ENCODE measurements at places on chromosomes 2 and 18.

DNA sequence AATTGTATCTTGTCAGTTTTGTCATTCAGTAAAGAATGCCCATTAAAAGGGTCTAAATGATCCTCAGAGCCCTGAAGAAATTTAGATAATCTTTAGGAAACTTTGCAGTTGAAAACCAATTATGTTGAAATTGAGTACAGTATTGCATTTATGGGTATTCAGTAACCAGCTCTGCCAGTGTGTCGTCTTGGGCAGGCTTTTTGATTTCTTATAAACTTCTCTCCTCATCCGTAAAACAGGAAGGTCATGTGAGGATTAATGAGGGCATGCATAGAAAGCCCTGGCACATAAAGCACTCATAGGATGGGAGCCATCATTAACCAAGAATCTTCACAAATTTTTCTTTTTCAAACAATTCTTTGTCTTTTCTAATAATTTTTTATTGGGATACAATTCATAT, 14.8 kb downstream of the PNO1 start:
- DNase-seq = no peak

DNA sequence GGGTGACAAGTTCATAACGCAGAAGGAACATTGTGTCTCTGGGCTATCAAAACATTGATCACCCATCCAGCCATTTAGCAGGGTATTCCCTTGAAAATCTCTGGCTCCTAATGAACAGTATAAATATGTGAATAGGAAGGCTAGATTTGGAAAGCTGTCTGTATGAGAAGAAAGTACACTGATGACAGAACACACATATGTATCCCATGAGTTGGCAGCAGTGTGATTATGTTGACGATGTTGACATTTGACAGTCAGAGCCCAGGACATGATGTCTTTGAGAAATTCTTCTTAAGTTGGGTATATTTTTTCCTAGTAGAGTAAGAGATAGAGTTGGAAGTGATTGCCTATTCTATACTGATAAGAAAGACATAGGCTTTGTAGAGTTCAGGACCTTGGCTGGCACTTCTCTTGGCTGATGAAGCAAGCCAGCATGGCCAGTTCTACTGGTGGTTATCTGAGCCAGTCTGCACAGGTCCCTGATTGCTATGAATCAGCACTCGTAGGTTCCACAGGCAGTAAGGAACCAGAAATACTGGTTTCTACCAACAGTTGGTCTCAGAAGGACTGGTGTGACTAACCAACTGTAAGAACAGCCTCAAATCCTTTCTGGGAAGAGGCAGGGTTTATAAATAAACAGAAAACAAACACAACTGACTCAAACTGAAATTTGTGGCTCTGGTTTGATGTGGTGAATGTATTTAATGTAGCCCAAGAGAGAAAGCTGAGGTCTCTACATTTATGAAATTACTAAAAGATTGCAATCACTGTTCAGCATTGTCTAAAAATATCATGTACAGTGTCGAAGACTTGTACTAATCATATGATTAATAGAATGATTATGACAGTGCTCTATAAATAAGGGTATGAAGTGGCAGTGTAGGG, 43.9 kb upstream of the RAPH1 start:
- DNase-seq = peak; percentile 97

DNA sequence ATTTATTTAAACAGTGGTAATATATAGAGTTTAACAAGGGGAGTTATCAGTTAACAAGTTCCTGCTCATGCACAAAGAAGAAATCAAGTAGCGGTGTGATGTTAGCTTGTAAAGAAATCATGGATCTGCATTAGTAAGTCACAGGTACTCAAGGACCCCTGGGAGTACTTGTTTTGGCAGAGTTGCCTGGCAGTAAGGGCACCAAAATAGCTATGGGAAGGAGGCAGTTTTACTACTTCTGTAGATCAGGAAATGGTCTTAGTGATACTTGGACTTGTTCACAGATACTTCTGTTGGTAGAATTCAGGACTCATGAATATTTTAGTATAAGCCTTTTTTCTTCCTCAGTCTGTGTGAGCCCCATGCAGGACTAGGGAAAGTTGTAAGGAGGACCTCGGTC, 107.3 kb upstream of the IL1R2 start:
- no peak for DNase-seq

- DNase-seq = peak; percentile 47
Measured at GRCh38 chr2:234881413-234882241, 70.2 kb upstream of the SH3BP4 start.

- DNase-seq = no peak
Measured at GRCh38 chr18:49926106-49926745, 112.9 kb upstream of the ACAA2 start.

DNA sequence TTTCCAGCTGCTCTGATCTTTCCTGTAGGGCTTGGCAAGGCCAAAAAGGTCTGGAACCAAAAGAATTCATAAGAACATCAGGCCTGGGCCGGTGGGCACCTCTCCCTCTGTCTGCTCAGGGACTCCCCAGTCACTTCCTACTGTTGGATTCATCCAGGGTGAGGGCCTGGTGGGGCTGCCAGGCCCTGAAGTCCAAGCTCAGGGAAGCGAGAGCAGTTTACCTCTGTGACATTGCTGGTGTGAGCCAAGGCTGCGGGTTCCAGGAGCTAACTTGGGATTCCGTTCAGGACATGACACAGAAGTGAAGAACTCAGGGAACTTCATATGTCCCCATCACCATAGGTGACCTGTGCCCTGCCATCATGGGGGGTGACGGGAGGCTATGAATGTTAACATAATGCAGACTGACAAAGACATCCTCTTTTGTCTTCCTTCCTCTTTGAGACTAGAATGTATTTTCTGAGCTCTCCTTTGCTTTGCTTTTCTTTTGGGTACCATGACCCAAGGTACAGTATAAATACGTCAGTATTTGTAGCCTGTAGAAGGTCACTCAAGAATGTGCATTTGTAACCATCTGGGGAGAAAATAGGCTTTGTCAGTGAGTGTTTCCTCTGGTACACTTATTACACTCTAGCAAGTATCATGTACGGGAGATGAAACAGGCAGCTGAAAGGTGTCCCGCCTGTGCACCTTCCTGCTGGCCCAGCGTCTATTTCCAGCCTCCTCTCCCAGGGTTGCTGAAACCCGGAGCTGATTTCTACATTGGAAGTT, 130.5 kb upstream of the SLC1A4 start:
- DNase-seq = no peak

DNA sequence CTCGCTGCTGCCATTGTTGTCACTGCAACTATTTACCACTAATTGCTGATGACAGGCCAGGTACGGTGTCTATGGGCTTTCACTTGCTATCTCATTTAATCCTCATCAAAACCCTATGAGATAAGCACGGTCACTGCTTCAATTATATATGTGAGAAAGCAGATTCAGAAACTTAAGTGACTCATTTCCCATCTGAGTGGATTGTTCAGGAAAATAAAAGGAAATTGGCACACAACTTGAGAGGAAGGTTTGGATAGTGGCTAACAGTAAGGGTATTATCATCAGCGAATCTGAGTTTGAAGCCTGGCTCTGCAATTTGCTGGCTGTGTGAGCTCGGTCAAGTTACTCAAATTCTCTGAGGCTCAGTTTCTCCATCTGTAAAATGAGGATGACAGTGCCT, 196.0 kb downstream of the KCNS3 start:
- DNase-seq = no peak

- no peak for DNase-seq
Measured at GRCh38 chr2:226934546-226935201, 98.8 kb downstream of the RHBDD1 start.

DNA sequence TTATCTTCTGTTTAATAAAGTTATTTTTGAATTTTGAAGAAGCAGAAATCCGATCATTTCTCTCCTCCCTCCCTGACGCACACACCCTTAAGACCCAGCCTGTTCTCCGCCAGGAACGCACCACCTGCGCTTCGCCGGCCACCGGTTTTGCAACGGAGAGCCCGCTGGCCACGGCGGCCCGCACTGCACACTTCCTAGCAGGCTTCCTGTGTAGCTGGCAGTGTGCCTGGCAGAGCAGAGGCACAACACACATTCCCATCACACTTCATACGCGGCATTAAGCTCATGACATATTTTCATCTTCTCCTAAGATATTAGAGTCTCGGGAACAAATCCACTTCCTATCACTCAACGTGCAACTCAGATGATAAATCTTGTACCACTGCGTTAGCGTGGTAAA, 148.0 kb downstream of the HDAC4 start:
- DNase-seq = no peak

DNA sequence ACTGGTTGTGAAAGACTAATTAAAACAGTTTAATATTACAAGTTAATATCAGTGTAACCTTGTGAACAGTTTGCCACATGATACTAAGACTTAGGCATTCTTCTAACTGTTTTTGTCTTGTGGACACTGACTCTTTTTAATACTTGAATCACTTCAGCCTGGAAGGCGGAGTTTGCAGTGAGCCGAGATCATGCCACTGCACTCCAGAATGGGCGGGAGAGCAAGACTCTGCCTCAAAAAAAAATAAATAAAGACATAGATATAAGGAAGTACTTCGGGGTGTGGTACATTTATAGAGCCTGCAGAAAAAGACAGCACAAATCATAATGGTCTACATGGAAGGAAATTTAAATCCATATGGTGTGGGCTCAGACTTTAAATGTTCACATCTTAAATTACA, 300.4 kb upstream of the NETO1 start:
- DNase-seq = no peak

GRCh38 chr2:224807153-224807964, 91.2 kb upstream of the CCDC195 start:
- no peak for DNase-seq

DNA sequence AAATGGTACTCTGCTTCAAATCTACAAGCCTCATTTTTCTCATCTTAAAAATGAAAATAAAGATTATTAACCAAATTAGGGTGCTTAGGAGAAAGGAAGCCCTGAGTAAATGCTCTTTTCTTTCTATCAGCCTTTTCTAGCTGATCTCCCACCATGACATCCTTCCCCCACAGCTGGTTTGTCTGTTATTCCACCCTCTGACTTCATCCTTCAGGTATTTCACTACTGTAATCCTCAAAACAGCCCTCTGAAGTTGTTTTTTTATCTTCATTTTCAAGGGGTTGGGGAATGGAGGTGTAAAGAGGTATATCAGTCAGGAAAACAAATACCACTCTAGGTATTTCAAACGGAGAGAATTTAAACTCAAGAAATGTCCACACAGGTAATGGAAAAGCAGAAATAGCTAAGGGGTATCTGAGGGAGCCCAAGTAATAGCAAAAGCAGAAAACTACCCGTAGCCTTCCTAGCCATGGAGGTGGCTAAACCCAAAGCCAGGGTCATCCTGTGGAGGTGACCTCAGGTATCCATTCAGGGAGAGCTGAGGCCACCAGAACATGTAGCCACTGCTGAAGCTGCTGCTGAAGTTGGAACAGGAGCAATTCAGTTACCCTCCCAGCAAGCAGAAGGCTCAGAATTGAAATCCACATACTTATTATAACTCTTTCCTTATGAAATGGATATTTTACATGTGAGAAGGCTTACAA, 990.9 kb upstream of the ACVR2A start:
- DNase-seq = no peak

DNA sequence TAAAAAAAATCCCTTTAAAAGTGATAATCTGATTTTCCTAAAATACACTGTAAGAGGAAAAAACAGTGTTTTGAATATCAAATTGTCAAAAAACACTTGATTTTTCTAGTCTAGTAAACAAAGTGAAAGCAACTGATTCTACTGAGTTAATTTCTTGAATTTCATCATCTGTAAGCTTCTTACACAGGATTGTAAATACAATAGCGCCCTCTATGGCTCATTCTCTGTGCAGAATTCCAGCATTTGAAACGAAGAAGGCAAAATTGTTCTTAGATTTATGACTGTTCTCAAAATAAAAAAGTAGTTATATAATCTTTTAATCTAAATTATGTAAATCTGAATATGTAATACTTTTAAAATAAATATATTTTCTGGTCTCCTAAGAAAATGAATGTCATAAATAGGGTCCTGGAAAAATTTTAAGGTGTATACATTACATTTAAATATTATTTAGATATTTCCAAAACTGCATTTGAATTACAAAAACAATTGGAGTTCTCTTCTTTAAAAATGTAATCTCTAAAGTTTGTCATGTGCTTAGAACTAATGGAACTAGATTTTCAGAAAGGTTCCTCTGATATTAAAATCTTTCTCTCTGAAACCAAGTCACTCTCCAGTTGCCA, 176.9 kb upstream of the MC4R start:
- peak; percentile 57 for DNase-seq

- DNase-seq = no peak
Measured at GRCh38 chr2:20465716-20466394, 19.0 kb downstream of the RHOB start.

- DNase-seq = no peak
Measured at GRCh38 chr2:174031226-174031625, 66.1 kb upstream of the SP3 start.

DNA sequence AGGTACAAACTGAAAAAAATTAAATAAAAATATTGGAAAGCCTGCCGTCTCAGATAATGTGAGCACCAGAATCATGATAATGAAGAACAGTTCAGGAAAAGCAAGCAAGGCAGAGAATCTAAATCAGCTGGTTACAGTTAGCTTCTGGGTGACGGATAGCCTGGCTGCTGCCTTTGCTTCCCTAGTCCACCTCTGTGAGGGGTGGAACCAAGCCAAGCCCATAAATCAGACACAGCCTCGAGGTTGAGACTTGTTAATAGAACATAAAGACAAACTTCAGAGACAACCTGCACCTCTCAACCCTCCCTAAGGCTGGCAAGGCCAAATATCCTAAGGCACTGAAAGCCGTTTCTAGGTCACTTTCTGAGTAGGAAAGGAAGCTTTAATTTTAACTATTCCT, 334.7 kb upstream of the SLC39A10 start:
- no peak for DNase-seq

DNA sequence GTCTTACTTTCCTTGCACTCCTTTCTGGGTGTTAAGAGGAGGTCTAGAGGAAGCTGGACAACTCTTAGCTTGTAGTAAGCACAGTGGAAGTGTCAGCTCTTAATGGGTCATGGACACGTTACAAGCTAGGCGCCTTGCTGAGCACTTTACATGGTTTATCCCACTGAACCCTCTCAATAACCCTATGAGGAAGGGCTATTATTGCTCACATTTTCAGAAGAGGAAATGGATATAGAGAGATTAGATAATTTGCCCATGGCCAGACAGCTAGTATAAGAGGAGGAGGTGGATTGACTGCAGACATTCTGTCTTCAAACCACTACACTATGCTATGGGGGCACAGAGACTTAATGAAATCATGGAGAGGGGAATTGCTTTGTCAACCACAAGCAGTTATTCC, 8.3 kb upstream of the IL1RN start:
- DNase-seq = no peak

DNA sequence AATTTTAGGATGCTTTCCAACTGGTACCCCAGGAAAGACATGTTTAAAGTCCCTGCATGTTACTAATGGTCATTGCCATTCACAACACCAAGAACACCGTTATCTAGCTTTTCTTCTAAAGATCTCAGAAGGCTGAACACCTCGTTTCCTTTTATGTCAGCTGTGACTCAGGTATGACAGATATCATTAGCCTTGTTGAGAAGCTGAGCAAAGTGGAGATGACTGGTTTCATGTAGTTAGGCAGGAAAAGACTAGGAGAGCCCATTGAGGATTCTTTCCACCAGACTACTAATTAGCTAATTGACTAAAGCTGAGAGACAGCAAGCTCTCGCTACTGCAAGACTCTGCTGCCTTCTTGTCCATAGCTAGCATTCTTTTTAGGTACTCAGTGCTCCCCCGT, 32.0 kb upstream of the ARL5A start:
- peak; percentile 8 for DNase-seq
